ENCODE measurements at places on chromosomes 7 and 10.

DNA sequence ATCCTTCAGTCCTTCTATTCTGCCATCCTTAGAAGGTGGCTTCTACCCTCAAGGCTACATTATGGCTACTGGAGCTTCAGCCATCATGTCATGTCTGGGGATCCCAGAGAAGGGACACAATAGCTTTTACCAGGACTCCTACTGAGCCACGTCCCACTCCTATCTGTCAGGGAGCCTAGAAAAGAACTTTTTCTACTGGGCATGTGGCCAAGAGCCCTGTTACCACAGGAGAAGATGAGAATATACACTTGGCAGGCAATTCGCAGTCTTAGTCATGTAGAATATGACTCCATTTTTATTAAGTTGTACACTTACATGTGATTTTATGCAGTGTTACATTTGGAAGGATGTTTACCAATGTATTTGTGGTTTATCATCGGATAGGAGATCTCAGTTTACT lies 64.6 kb upstream of the KCNMA1 start:
- DNase-seq, result no peak

DNA sequence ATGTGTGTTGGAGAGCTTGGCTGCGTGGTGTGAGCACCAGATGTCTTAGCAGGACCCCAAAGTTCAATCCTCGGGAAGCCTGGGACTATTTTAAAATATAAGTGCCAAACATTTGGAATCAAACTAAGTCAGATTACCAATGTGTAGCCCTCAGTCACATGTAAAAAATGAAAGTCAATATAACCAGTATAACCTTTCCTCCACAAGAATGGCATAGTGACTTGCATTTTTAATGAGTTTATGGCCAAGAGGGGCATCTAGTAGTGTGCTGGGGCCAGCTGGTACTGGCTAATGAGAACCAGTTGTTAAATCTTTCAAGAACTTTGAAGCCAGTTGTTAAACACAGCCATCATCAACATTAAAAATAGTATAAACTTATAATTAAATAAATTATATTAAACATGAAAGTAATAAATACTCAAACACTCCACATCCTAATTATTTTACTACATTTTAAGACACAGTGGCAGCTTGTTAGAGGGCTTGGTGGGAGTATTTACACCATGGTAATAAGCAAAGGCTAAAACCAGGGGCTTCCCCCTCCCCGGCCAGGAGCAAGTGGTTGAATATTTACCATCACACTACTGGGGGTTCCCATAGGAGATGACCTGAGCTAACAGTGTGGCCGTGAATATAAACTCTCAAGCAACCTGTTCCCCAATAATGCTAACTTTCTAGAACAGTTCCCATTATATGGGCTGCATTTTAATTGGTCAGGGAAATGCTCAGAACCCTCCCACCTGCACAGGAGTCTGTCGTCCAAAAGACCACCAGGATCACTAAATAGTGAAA lies 7.9 kb upstream of the FAM170B start:
- no peak for DNase-seq

DNA sequence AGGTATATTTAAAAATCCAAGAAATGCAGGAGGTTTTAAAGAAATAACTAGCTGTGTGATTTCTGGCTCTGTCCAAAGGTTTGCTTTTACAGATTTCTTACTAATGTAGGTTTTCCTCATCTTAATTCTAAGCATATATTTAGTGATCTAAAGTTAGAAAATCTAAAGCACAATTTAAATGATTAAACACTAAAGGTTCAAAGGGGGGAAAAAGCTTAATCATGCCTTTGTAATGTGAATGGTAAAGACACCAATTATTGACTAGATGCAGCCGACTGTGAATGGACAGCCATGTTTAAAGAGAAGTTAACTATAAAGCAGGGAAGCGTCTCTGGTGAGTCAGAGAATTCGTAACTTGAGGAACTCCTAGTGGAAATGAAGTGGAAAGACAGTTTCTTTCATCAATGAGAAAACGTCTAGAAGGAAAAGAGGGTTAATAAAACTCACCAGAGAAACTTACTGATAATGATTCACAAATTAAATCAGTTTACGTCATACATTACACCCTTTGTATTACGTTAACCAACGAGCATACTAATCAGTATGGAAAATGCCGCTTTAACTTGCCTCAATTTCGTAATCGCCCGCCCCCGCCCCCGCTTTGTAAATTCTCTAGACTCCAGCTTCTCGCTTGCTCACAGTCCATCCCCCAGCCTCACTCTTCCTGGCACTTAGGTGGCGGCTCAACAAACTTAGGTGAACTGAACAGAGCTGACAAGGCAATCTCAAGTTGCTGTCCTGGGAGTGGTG lies 1.1 kb upstream of the HBP1 start:
- no peak for DNase-seq

- no peak for DNase-seq
Measured at GRCh38 chr7:98399890-98400541, 874 bp downstream of the BAIAP2L1 start.

DNA sequence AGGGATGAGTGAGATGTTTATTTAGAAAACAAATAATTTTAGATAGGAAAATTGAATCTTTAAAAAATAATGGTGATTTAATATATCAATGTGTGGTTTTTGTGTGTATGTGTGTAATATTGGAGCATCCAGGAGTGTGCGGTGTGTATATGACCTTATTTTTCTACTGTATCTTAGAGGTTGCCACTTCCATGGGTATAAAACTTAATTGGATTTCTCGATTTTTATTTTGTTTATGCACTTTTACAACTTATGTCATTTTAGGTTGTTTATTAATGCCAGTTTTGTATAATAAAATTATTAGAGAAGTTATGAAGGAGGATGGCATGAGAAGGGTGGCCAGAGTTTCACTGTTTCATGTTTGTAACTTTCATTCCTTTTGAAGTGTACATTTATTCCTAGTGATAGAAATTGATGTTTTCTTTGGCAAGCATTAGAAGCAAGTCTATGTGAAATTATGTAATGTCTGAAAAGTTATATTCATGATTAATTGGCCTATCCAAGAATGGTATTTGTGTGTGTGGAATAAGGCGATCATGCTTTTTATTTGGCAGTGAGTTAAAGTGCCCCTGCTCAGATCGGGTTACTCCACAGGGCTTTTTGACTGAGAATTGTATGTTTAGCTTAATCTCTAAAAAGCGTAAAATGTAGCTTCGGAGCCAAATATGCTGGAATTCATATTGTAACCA lies 110.3 kb downstream of the KAT6B start:
- DNase-seq, result no peak

Measured in anterior cingulate cortex (tissue), 58 donors.